Tongue (tissue), 3 donors: ENCODE measurements at places on chromosomes 11 and 22.
A peak's percentile ranks its signal among the peaks of the same experiment; 100 is the strongest.

DNA sequence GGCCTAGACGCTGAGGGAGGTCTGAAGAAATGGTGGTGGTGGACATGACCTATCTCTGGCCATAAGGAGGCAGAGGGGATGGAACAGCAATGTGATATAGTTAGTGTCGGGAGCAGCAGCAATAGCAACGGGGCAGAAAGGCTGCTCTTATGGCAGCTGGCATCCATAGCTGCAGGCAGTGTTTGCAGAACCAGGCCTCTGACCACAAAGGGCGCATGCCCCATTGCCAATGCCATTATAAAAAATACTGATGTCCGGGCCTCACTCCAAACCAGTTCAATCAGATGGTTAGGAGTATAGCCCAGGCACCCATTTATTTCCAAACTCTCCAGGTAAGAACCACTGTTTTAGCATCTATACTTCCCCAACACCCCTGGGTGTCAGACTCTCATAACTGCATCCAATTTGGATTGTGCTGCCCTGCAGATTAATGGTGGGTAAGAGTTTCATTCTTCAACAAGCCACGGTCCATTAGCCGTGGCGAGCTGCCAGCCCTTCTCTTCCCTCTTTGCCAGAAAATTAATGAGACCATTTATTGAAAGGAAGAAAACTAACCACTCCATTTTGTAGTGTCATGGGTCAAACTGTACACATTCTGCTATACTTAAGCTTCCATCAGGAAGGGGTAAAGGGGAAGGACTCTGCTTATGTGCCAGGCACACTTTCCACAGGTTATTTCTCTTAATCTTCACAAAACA is 72.8 kb upstream of the SPON1 start:
- peak; percentile 60 for DNase-seq

DNA sequence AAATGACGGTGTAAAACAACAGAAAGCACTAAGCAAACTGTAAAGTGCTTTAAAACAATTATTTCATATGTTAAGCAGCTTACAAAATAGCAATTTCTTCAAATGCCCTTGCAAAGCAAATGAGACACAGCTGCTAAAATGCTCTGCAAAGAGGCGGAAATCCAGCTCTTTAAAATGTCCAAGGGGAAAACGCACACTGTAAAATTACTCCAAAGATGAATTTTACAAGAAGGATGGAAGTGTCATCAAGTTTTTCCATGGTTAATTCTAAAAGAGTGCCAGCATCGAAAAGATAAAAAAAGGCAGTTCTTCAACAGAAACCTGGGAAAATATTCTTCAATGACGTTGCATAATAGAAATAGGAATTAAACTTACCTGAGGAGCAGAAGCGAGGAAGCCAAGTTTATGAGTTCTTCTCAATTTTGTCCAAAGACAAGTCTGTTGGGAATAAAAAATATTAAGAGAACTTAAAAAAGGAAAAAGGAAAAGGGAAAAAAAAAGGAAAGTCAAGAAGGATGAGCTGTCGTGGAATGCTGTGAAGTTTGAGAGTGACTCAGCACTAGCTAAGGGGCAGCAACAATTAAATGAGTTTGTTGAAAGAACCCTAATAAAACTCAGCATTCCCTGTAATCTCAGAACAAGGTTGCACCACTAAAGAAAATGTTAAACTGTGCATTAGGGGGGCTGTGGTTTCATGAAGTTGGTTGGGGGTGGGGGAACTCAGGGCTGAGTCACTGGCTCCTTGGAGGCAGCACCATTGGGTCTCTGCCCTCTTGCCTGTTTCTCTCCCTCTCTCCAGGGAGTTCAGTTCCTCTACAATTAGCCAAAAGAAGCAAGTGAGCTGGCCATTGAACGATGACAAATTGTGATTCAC is 64.2 kb upstream of the BLID start:
- DNase-seq: peak; percentile 39

DNA sequence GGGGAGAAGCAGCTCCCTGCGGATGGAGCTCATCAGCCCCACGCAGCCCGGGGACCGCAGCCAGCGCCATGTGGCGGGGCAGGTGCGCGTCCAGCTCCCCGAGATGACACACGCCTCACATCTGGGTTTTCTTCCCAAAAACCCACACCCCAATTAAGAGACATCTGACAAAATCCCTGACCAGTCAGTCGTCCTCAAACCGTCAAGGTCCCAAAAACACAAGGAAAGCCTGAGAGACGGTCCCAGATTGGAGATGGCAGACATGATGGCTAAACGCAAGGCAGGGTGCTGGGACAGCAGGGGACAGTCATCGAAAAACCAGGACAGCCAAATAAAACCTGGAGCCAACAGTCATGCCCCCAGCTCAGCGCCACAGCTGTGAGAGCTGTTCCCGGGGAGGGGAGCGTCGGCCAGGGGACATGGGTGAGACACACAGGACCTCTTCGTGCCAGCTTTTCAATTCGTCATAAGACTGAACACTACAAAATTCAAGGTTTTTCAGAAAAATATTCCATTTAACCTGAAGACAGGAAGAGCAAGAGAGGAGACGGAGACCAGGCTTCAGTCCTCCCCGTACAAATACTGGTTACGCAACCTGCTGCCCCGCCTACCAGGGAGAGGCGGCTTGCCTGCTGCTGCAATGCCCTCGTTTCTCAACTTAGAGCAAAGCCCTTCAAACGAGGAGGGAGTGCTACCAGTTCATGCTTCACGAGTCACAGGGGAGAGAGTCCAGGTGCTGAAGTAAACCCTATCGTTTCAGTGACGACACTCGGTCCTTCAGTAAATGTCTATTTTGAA is 10.5 kb downstream of the TOLLIP start:
- peak; percentile 72 for DNase-seq

DNA sequence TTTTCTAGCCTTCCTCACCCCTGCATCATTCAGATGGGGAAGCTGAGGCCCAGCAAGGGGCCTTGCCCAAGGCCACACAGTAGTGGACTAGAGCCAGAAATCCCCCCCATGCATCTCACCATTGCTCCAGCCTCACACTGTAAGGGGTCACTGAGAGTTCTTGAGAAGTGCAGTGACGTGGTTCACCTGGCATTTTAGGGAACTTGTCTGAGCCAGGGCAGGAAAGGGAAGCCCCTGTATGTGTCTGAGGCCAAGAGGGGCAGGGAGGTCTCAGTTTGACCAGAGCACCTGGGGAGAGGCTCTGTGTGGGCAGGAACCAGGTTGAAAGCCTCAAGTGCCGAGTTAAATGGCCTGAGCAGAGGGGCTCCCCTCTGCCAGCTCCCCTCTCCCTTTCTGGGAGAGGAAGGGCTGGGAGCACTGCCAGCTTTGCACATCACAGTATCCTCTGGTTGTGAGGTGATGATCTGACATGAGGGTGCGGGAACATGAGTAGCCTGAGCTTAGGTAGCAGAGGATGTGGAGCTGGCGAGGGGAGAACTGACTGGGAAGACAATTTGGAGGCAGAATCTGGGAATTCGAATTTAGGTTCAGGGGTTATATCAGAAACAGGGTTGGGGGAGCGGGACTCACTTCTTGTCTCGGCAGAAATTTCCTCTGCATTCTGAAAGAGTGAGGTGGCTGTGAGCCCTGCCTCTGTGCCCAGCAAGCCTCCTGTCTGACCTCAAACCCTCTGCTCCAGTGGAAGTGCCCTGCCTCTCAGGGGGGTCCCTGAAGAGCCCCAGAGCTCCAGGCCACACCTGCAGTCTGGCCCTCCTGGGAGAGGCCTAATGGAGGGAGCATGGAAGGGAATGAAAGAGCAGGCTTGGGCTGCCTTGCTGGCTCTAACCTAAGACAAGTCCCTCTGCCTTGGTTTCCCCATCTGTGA is 14.6 kb downstream of the ARHGEF17 start:
- DNase-seq: no peak

DNA sequence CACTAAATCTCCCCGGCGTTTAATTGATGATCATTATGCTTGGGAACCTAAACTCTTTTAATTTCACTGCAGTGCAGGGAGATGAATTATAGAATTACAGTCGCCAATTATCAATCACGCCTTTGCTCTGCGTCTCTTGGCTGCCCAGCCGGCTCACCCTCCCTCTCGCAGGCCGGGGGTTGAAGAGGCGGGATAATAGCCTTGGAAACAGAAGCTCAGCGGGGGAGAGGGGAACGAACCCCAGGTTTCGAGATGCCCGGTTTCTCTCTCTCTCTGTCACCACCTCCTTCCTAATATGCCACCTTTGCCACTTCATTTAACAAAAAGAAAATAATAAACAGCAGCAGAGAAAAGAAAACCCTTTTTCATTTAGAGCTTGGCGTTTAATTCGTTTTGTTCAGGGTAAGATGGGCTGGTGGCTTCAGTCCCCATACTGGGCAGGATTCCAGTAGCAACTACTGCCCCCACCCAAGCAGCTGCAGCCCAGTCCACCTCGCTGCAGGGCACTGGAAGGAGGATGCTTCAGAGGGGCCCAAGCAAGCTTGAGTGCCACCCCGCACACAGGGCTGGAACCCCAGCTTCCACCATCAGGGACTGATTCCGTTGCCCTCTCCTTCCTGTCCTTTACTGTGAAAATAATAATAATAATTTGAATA is 271.7 kb downstream of the BUD13 start:
- peak; percentile 61 for DNase-seq
